NCI-H226 (cell line): ENCODE measurements at places on chromosomes 11 and 22.

DNA sequence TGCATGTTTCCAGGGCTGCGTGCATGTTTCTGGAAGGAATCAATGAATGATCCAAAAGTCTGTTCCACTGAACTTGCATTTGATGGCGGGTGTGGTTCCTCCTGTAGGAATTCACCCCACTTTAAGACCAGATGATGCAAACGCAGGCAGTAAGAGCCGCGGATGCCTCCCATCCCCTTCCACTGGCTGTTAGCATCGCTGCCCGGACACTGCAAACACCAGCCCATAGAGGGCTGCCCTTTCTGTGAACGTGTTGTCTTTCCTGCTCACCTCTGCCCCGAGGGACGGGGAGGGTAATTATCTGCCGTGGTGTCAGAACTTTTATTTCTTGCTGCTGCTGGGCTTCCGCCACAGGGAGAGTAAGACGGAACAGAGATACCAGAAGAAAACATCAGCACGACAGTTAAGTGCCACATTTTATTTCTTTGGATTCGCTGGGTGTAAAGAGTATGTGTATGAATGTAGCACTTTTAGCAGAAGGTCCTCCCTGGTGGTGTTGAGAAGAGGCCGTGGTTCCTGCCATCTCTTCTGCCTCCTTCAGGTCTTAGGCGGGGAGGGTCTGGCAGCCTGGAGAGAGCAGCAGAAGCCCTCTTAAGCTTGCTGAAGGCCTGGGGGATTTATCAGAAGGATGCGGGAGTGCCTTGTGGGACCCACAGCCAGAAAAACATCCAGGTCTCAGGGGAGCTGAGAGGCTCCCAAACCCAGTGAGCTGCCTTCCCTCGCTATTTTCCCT lies 53.2 kb upstream of the NECTIN1 start:
- DNase-seq = no peak

GRCh38 chr11:4102711-4103110 lies 8.1 kb downstream of the RRM1 start:
- DNase-seq = no peak

- peak; percentile 89 for DNase-seq
These were observed 67.4 kb downstream of the MICAL2 start for GRCh38 chr11:12177739-12178338.

DNA sequence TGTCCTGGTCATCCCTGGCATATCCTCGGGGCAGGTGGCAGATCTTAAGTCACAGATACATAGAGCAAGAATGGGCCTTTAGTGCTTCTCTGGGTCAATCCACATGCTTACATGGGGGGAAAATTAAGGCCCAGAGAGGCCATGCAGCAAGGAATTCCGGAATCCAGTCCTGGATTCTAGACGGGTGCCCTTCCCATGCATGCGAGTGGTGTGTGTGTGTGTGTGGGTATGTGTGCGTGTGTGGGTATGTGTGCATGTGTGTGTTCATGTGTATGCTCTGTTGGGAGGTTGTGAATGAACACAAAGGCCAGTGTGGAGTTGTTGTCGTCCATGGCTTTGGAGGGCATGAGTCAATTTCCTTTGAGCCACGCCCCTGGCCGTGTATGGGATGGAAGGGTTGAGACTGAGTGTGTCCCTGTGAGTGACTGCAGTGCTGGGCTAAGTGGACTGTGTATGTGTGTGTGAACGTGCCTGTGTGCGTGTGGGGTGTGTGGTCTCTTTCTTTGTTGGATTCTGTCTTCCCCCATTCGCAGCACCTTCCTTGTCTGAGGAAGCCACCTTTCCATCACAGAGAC lies 33.4 kb upstream of the EIF3D start:
- no peak for DNase-seq

- peak; percentile 37 for DNase-seq
These were observed 54.2 kb upstream of the AMPD3 start for GRCh38 chr11:10400856-10401255.

DNA sequence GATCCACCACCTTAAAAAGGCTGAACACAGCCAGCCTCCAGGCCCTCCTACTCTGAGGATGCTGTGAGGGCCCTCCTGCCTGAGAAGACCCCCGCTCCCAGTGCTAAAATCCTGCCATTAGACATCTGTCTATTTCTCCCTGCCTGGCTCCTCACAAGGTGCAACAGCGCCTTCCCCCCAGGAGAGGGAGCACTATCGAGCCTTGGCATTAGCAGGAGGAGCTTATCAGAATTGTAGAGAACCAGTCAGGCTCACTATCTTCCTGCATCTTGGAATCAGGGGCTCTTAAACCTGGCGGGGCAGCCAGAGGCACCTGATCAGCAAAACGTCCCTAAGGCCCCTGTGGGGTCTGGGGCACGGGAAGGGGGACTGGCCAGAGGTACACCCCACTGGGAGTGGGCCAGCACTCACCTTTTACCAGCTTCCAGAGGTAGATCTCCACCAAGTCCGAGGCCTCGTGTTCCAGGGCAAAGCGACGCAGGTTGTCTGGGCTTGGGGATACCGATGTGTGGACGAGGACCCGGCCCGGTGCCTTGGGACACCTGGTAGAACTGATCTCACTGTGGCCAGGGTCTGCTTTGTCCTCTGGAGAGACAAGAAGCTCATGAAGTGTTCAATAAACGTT lies 28.7 kb downstream of the CHRDL2 start:
- DNase-seq = peak; percentile 35

DNA sequence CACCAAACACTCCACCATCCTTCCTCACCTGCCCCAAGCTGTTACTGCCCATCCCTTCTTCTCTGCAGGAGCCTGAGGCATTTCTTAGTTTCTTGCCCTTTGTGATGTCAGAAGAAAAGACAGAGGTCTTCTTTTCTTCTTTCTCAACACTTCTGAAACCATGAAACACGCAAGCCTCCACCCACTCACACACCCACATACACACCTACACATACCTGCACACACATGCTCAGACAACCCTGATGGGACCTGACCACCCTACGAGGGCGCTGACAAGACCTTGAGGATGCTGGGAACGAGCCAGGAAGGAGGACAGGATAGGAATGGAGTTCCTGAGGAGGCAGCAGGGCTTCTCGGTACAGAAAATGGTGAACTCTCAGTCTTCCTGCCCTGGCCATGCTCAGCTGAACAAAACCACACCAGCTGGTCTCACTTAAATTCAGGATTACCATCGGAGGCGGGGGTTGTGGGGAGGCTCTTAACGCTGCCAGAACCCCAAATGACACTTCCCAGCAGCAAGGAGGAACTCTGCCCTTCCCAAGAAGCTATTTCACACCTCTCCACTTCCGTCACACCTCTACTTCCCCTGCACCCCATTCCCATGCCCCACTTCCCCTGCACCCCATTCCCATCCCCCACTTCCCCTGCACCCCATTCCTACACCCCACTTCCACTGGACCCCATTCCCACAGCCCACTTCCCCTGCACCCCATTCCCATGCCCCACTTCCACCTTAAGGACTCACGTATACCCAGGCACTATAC lies 41.0 kb downstream of the CSF2RB start:
- no peak for DNase-seq

DNA sequence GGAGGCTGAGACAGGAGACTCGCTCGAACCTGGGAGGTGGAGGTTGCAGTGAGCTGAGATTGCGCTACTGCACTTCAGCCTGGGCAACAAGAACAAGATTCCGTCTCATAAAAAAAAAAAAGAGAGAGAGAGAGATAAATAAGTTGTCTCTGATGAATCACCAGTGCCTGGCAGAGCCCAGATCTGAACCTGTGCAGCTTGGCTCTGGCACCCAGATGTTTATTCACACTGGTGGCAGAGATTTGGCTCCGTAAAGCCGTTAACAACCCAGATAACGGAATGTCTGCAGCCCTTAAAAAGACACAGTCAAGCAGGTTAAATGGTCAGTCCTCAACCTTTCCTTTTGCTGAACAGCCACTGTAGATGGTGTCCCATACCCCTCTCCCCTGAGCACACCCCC lies 33.5 kb upstream of the RTL6 start:
- no peak for DNase-seq

DNA sequence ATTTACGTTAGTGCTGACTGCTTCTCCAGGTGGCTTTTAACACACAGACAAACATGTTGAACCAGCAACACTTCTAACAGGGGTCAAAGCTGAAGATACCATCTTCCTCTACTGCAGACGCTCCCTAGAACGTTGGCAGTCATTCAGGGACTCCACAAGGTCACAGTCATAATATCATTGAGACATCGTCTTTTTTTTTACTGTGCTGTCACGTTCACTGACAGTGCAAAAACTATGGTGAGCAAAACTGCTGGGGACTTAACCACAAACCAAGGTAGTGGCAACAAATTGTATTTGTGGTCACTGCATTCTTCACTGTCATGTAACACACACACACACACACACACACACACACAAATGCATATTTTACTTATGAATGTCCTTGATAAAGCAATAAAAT lies 244.9 kb downstream of the CASP12 start:
- DNase-seq = no peak

GRCh38 chr11:125871391-125872137 lies 15.9 kb upstream of the HYLS1 start:
- peak; percentile 6 for DNase-seq

- DNase-seq = peak; percentile 83
These were observed 13.2 kb downstream of the OTUB1 start for GRCh38 chr11:63999349-64000025.

DNA sequence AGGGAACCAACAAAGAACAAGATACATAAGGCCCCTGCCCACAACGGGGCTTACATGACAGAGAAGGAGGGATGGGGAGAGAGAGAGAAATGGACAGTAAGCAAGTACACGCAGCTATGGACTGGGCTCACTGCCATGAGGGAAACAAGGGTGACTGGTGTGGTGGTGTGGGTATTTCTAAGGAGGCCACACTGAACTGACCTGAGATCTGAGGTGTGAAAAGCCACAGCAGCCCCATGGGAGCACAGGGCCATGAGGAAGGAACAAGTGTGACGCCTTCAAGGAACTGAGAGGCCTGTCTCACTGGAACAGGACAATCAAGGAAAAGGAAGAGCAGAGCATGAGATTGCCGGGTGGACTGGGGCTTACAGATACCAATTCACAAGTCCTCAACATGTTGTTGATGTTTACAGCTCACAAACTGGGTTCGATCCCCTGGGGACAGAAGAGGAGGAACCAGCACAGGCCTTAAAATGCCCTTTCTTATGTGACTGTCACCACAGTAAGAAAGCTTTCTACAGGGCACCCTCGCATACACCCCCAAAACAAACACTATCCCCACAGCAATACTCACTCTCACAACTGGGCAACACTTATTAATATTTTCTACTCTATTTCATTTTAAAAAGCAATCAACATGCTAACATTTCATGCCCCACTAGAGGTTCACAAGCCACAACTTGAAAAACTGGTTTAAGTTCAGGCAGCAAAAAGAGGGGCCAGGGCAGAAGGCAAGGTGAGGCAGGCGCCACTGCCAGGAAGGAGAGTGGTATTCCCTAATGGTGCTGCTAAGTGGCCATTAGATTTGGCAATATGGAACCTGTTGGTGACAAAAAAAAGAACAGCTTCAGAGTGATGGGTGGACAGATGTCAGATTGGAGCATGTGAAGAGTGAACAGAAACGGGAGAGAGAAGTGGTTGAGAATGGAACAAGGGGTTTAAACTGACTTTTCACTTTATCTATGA lies 39.1 kb downstream of the TCIRG1 start:
- no peak for DNase-seq

- DNase-seq = peak; percentile 100
These were observed 26.8 kb downstream of the TPCN2 start for GRCh38 chr11:69075421-69076128.

GRCh38 chr22:39138357-39138997 lies 14.0 kb downstream of the CBX7 start:
- DNase-seq = no peak

DNA sequence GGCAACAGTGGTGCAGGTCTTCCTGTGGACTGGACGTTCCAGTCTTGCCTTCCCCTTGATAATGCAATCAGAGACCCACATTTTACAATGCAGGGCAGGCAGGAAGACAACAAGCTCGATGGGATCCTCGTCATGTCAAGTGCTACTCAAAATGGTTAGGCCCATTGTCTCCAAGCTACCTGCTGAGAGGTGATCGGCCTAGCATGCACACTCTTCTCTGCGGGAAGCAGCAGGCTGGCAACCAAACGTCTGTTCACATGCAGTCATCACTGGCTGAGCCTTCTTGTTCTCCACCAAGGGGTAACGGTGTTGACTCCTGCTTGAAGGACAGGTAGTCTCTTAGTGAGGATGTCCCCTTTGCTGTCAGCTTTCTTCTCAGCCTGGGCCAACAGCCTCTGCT lies 25.5 kb upstream of the CD82 start:
- no peak for DNase-seq

DNA sequence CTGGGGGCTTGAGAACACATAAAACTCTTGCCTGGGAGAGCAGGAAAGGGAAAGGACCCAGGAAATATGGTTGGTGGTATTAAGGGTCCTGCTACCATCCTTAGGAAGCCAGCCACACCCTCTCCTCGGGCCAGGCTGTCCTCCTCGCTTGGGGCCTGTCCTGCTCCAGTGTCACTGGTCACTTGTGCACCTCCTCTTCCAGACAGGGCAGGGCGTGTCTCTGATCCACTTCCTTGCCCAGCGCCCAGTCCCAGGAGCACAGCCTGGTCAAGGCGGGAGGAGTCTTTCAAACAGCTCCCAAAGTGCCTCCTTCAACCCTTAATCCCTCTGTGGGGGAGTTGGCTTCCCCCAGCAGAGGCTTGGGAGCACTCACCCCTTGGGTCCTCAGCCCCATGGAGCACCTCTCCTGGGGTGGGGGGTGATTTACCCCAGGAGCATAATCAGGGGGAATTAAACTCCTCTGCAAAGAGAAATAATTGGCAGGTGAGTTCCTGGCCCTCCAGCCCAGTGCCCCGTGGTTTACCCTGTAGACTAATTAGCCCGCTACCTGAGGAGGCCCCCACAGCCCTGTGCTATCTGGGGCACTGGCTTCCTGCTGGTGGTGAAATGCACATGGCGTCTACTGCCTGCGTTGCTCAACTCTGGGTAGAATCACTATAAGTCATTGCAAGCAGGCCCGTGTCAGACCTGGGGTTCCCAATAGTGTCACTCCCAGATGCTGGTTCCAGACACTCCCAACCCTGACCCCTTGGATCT lies 8.0 kb downstream of the TMPRSS6 start:
- DNase-seq = no peak

- DNase-seq = no peak
These were observed 19.2 kb downstream of the SERPIND1 start for GRCh38 chr22:20792966-20793728.

- no peak for DNase-seq
These were observed 127.9 kb upstream of the OPCML start for GRCh38 chr11:133660202-133660568.

GRCh38 chr11:17008099-17008498 lies 6.1 kb downstream of the PLEKHA7 start:
- no peak for DNase-seq

DNA sequence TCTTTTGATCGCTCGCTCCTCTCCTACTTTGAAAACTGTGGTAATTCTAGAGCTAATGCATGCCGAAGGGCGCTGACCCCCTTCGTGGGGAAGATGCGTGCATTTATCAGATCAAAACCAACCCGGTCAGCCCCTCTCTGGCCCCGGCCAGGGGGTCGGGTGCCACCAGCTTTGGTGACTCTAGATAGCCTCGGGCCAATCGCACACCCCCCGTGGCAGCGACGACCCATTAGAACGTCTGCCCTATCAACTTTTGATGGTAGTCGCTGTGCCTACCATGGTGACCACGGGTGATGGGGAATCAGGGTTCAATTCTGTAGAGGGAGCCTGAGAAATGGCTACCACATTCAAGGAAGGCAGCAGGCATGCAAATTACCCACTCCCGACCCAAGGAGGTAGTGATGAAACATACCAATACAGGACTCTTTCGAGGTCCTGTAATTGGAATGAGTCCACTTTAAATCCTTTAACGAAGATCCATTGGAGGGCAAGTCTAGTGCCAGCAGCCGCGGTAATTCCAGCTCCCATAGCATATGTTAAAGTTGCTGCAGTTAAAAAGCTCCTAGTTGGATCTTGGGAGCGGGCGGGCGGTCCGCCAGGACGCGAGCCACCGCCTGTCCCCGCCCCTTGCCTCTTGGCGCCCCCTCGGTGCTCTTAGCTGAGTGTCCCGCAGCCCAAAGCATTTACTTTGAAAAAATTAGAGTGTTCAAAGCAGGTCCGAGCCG lies 3898.2 kb upstream of the OR11H1 start:
- DNase-seq = no peak
